Spinal cord (tissue), 10 donors: ENCODE measurements at places on chromosomes 4 and X.

DNA sequence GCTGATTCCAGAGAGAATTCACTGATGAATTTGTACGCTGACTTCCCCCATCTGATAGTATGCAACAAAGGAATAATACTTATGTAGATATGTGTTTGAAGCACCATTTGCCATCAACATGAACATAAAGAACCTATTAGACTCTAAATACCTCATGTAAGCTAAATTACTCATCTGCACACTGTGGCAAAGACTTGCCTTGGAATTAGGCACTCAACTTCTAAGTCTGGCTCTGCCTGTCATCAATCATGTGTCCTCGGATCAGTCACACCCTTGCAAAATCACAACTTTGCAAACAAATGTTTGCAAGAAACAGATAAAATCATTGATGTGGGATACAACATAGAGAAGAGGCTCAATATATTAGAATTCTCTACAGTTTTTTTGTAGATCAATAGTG lies 169.9 kb upstream of the LDB2 start:
- no peak for DNase-seq

GRCh38 chr4:7627251-7628250 lies 192.8 kb upstream of the PSAPL1 start:
- no peak for DNase-seq

DNA sequence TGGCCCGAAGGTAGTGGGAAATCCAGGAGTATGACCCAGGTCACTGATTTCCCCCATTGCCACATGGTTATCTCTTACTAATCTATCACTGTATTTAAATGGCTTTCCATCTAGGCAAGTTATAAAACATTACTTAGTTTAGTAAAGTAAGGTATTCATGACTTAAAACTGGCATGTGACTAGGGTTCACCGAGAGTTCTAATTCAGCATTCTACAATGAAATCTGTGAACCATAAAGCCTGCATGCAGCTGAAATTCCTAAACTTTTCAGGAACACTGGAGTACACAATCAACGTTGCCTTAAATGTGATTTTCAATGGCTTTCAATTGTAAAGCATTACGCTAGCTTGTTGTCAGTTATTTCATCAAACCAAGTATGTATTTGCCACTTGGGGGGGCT lies 22.7 kb upstream of the PRPS2 start:
- no peak for DNase-seq

GRCh38 chr4:93436000-93436626 lies 392.4 kb upstream of the ATOH1 start:
- no peak for DNase-seq

DNA sequence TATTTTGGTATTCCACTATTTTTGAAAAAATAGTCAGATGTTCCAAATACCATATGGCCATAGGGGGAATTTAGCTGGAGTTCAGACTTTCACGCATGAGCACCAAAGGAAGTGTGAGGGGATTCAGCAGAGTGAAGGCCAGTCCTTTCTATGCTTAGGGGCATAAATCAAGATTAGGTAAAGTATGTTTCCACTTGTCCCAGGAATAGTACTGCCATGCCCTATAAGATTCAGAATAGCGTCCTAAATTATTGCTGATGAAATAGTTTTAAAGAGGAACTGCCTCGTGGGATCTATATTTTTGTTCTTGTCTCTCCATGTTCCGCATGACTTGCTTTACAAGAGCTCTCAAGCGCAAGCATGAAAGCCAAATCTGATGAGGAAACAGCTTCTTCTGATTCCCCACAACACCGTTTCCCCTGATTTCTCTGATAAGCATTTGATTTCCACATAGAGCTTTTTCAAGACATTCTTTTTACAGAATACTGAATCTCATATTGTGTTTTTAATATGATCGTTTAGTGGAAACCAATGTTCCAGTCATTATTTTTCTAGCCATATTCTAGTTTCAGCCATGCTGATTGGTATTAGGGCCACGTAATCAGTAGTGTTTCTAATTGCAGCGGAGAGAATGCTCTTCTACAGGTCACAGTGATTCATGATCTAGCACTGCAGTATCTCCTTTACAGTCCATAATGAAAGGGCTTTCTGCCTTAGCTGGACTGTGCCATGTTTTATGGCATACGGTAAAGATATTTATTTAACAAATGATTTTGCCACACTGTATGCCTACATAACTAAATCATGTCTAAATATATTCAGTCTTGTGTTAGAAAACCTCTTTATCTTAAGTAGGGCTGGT lies 492.3 kb downstream of the CENPC start:
- DNase-seq = no peak

DNA sequence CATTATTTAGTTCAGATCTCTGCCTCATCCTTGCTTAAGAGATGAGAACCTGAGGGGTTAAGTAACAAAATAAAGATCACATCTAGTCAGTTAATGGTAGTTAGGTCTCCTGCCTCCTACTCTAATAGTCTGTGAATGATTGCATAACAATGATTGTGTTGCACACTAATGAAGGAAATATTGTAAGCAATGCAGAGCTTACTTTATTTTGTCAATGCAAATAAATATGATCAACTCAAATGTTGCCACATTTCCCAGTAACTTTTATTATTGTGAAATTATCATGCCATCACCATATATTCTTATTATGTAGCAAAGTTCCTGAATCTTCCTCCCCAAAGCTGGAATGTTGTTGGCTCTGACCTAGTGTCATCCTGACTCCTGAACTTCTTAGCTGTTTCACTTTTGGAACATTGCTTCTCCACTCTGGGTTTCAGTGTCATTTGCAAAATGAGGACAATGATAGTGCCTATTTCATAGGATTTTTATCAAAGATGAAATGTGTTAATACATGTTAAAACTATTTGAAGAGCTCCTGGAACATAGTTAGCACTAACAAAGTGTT lies 17.0 kb upstream of the GABRA4 start:
- DNase-seq = no peak

DNA sequence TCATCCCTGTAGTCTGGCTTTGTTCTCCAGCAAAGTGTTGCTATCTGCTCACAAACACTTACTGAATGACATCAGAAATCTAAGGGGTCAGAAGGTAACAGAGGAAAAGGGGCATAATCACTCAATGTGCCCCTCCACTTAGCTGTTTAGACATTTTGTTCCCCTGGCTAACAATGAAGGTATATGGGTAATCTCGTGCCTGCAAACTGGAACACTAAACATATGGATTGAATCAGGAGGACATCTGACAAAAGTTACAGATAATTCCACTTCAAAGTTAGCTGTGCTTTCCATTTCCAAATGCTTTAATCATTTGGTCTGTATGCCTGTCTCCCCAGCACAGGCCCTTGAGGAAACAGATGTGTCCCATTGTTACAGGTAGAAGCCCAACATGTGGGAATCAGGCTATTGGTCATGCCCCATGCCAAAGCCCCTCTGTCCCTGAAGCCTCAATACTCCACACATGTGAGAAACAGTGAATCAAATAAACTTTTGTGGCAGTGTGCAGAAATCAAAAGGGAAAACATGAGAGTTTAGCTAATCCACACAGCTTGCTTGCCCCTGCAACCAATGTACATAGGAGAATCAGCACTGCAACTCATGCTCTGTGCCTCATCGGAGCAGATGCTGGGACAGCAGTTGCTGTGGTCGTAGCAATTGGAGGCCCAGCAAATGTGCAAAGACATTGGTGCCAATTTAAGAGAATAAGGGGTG lies 111.7 kb downstream of the RNF150 start:
- DNase-seq = no peak

- no peak for DNase-seq
Measured at GRCh38 chrX:7378406-7378805, 230.5 kb upstream of the PUDP start.

DNA sequence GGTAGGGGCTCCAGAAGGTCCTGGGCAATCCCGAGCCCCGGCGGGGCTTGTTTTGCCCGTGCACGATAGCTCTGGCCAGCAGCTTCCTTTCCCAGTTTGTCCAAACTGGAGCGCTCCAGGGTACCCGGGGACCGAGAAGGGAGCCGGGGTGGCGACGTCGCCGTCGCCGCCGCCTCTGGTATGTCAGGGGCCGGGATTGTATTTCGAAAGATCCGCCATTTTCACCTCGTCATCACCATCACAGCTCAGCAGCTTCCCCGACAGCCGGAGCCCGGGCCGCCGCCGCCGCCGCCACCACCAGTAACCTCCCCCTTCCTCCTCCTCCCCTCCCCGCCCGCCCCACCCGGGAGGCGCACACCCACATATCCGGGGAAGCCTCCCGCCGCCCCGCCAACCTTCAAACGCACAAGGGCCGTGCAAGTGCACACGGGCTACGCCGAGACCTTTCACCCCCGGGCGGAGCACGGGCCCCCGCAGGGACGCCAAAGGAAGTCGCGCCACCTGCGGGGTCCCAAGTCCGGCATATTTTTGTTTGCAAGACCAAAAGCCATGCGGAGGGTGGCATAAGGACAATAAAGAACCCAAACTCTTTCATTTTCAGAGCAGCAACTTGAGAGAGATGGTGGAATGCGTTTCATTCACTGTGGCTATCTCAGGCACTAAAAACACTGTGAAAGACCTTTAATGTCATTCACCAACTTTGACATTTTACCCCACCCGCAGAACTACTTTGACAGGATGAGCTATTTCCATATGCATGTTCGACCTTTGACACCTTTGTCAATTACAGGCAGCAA lies at the start of gene LIN54:
TSS of gene LIN54 (minus strand) at position 302 of the 797 bp plus-strand sequence. CDS start 25,979 bp downstream, outside the sequence.
- peak; percentile 89 for DNase-seq

DNA sequence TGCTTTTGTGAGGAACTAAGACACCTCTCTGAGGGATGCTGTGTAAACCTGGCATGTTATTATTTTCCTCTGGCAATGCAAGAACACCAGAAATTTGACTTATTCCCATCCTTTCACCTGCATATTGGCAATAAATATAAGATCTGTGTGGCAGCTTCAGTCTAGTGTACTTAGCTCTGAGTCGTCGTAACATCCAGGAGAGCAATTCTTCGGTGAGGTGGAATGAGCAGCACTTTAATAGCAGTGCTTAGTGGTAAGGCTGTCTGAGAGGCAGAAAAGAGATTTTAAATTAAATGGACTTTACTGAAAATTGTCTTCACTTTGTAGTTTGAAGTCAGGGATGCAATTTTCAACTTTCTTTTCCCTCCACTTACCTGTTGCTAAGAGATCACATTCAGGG lies 344.9 kb downstream of the PCDH7 start:
- DNase-seq = no peak

GRCh38 chr4:87117051-87117731 lies 103.2 kb downstream of the KLHL8 start:
- no peak for DNase-seq

DNA sequence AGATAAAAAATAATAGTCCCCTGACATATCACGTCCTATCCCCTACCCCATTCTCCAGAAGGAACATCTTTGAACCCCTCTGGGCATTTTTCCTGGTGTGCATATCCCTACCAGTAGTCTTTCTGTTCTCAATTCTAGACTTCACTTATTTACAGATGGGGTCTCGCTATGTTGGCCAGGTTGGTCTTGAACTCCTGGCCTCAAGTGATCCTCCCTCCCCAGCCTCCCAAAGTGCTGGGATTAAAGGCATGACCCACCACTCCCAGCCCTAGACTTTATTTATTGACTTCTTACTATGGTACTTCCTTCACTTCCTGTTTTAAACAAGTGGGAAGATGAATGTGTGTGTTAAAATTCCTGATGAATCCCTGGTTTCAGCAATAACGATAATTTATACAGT lies 612 bp upstream of the RRAGB start:
- no peak for DNase-seq

DNA sequence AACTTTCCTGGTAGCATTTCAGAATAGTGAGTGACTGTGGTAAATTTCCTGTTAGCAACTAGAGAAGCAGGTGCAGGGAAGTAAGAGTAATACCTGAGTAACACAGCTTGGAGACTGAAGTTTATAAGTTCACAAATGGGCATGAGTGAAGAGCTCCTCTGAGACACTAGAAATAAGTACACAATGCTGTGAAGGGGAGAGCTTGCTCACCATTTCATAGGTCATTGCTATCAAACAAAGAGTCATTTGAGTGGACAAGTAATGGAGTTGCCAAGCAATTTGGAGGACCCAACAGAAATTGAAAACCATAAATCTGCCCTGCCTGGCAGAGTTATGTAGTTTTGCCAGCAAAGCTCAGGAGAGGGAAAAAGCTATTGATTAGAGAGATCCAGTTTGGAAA lies 523.6 kb downstream of the TRAM1L1 start:
- DNase-seq = peak; percentile 50

DNA sequence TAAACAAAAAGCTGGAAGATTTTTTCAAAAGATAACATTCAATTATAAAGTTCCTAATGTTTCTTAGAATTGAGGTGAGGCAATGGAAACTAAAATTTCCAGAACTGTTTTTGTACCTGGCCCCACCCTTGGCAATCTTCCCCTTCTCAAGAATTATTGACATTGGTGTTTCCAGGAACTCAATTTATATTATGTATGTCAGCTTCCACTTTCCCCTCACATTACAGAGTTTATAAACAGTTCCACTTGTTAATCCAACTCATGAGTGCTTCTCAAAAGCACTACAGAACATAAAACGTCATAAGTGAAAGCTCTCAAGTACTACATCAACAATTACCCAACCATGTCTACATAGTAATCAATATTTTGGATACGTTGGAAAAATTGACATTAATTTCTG lies 107.4 kb downstream of the FAM13A start:
- DNase-seq = no peak

- no peak for DNase-seq
Measured at GRCh38 chr4:135359128-135359527, 1157.5 kb upstream of the PABPC4L start.

DNA sequence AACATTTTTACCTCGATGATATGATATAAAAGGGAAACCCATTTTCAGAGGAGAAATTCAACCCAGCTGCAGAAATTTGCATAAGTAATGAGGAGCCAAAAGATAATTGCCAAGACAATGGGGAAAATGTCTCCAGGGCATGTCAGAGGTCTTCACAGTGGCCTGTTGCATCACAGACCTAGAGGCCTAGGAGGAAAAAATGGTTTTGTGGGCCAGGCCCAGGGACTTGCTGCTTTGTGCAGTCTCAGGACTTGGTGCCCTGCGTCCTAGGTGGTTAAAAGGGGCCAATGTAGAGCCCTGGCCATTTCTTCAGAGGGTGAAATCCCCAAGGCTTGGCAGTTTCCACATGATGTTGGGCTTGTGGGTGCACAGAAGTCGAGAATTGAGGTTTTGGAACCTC lies 106.9 kb downstream of the CPXCR1 start:
- no peak for DNase-seq

DNA sequence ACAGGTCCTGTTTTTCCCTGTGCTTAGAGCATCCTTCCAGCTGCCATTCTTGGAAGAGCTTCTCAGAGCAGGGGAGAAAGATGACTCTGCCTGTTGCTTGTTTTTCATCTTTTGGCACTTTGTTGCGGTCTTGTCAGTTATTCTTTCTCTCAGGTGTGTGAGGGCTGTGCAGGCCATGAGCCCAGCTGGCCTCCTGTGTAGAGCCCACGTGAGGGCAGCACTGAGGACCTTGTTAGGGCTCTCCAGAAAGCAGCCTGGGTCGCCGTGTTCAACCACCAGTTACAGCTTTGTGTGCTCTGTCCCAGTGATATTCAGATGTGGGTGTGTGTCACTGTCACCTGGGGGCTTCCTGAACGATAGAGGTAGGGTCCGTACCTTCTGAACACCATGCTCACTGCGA lies 52.8 kb downstream of the NOP14 start:
- no peak for DNase-seq

GRCh38 chr4:108980455-108981239 lies 217.8 kb upstream of the ETNPPL start:
- no peak for DNase-seq
